ENCODE measurements at places on chromosomes 3 and 15.

- peak; percentile 66 for DNase-seq
Observed at GRCh38 chr15:73601451-73602445, 31.4 kb downstream of the NPTN start.

DNA sequence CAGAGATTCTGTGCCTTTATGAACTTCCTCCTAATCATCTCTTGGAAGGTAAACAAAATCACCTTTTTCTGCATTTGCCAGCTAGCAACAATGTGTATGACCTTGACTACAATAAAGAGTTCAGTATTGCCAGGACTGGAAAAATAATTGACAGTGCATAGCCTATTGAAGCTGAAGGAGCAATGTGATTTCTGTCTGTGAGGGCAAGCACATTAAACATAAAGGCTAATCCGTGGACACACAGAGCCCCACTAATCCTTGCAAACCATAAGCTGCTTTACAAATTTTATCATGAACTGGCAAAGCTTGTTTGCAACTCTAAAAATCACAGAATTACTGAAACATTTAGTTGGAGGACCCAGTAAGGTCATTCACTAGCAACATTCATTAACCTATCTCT, 563.8 kb downstream of the PYDC2 start:
- no peak for DNase-seq

DNA sequence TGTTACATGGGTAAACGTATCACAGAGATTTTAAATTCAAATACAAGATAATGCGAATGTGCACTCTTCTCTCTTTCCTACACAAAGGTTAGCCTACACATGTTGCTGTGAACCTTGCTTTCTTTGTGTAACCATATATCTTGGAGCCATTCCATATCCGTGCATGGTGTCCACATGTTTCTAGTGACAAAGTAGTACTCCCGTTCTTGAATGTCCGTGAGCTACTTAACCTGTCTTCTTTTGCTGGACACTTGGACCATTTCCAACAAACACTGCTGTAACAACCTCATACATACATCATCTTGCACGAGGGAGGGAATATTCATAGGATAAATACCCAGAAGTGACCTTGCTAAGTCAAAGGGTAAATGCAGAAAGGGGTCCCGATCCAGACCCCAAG, 75.0 kb downstream of the STRIT1 start:
- no peak for DNase-seq

- no peak for DNase-seq
Observed at GRCh38 chr3:45477041-45477725, 88.8 kb downstream of the LARS2 start.

GRCh38 chr15:80159301-80159700, 6.5 kb downstream of the FAH start:
- DNase-seq, result no peak

DNA sequence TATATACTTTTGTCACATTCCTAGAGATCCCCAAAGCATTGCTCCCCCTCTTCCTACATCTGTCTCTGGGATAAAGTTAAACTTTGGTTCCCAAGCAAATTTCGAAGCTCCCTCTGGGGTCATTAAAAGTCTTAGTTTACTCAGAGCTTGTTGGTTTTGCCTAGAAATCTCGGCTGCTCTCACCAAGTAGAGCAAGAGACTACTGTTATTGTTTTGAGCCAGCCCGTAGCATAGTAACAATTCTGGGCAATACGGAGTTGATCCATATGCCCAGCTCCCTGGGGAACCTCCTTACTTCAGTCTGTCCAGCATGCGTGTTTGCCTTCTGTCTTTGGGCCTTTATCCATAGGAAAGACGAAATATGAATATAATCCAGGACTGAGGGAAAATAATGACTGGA, 10.0 kb upstream of the P3H2 start:
- no peak for DNase-seq
